Activated B cell treated with CpG ODN at 0.5 μM for 24 hours (primary cell): ENCODE measurements at places on chromosomes 2 and 18. TPM values are rescaled to one million over a fixed set of nuclear protein-coding genes. Genes with fewer than 3 reads are reported as not detected.
A peak's percentile ranks its signal among the peaks of the same experiment; 100 is the strongest.

ONECUT2 gene
- not detected in 2 replicates for total RNA-seq

PRKAG3 gene
- not detected in 2 replicates for total RNA-seq

CD8B gene
- total RNA-seq: 0.15 TPM in 1 of 2 replicates, not detected in the other

VWA3B gene
- not detected in 2 replicates for total RNA-seq

NYAP2 gene
- 0.07 TPM in 1 of 2 replicates, not detected in the other for total RNA-seq

UGT1A3 gene
- not detected in 2 replicates for total RNA-seq

LYG1 gene
- total RNA-seq: 1.5 and 1.9 TPM in 2 replicates

GPR75 gene
- 5.7 and 6.3 TPM in 2 replicates for total RNA-seq

NXPH2 gene
- not detected in 2 replicates for total RNA-seq

MAP3K19 gene
- not detected in 2 replicates for total RNA-seq

ALPI gene
- not detected in 2 replicates for total RNA-seq

PELI1 gene
- 81.4 and 93.1 TPM in 2 replicates for total RNA-seq

HAAO gene
- total RNA-seq: 11.4 TPM in 2 replicates

GEN1 gene
- total RNA-seq: 141 and 163 TPM in 2 replicates

DNA sequence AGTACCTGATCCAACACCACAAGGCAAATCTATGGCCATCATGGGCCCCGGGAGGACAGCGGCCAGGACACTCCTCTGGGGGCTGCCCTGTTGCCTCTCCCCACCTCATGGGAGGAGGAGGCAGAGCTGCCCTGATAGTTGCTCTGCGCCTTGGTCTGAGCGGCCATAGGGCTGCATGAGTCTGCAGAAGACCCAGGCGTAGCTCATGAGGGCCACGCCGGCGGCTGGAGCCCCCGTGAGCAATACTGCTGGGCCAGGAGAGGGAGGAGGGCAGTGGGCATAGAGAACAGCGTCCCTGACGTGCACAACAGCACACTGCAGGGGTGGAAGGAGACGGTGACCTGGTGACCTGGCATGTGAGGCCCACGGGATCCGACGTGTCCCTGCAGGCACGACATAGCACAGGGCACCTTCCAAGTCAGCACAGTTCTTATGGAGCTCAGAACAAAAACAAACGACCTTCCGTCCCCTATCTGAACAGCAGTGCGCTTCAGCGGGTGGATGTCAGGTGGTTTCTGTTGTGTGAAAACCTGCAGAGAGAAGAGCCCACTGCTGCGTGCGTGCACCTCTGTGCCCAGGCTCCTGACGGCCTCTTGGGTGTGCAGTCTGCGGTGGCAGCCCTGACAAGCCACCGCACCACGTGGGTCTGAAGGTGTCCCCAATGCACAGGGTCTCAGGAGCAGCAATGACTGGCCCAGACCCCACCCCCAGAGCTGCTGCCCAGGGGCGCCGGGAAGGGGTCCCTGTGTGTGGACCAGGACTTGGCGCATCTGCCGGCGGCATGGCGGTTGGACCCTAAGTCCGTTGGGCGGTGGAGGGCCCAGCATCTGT, 13.0 kb downstream of the STK25 start:
- H3K4me3 ChIP-seq: no peak overlapping the region
- H3K36me3 ChIP-seq: peaks cover 67% of the 10 kb centered on the region
- no peaks in the 10 kb centered on the region for H3K27me3 ChIP-seq
- H3K4me1 ChIP-seq: no peaks in the 10 kb centered on the region
- peak overlapping the region; percentile 35 for H3K27ac ChIP-seq
- DNase-seq: no peak

DNA sequence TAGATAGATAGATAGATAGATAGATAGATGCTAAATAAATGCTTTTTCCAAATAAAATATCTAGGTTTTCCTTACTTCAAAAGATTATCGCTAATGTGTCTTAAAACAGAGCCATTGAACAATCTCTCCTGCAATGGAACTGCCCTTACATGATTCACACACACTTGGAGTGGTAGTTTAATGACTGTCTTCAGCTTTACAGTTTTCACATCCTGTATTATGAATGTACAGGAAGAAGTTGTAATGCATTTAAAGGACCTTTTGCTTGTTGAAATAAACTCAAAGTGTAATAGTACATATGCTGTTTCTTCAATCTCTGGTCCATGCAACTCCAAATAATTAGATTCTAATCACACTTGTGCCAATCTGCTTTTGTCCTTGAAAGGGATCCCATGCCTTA, 797.6 kb upstream of the CDH2 start:
- H3K4me3 ChIP-seq: no peak overlapping the region
- no peaks in the 10 kb centered on the region for H3K27me3 ChIP-seq
- no peaks in the 10 kb centered on the region for H3K4me1 ChIP-seq
- no peak overlapping the region for H3K27ac ChIP-seq

DNA sequence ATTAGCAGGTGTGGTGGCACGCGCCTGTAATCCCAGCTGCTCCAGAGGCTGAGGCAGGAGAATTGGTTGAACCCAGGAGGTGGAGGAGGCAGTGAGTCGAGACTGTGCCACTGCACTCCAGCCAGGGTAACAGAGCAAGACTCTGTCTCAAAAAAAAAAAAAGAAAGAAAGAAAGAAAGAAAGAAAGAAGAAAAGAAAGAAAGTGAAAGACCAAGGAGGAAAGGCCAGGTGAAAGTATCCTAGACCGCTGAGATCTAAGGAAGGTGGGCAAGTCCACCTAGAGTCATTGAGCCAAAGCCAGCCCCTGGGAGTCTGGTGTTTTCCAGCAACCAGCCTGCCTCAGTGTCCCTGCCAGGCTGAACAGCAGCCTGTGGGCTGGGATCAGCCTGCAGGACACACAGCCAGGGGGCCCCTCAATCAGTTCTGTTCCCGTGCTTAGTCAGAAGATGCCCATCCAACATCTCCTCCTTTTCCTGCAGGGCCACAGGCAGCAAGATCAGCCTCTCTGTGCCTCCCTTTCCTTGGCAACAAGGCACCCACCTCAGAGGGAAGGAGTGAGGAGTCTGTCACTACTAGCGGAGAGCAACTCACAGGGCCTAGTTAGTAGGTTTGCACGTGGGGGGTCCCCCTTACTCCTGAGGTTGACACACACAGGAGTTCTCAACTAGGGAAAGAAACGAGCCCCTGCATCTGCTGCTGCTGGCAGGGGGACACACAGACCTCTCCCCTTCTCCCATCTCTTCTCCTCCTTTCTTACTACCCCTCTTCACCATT, 64.1 kb downstream of the SMAD7 start:
- H3K36me3 ChIP-seq: no peaks in the 10 kb centered on the region
- H3K27ac ChIP-seq: no peak overlapping the region
- DNase-seq: peak; percentile 1

GRCh38 chr2:100940766-100941645, 61.1 kb upstream of the RPL31 start:
- H3K27me3 ChIP-seq: peaks cover 12% of the 10 kb centered on the region
- H3K4me3 ChIP-seq: no peak overlapping the region

- H3K27me3 ChIP-seq: no peaks in the 10 kb centered on the region
- H3K36me3 ChIP-seq: no peaks in the 10 kb centered on the region
- H3K4me1 ChIP-seq: no peaks in the 10 kb centered on the region
- H3K4me3 ChIP-seq: no peak overlapping the region
- no peak for DNase-seq
- H3K27ac ChIP-seq: no peak overlapping the region
Observed at GRCh38 chr2:211741966-211742365, 796.6 kb downstream of the ERBB4 start.

- no peaks in the 10 kb centered on the region for H3K4me1 ChIP-seq
- DNase-seq: no peak
- no peak overlapping the region for H3K4me3 ChIP-seq
- no peak overlapping the region for H3K27ac ChIP-seq
- H3K36me3 ChIP-seq: no peaks in the 10 kb centered on the region
- H3K27me3 ChIP-seq: no peaks in the 10 kb centered on the region
Observed at GRCh38 chr2:40038646-40039045, 259.6 kb upstream of the THUMPD2 start.

DNA sequence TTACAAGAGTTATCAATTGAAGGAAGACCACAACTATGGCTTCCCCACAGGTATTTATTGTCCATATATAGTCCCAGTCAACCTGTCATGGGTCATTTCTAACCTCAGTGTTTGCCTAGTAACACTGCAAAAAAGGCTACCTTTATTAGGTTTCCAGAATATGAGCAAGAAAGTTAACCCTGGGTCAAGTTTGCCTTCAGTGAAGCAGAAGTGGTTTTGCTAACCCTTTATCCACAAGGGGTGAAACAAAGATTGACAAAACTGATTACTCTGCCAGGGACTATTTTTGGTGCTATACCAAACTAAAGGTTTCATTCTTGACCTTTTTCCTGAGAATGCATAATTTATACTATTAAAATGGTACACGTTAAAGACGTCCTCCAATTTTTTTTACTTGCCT, 28.8 kb downstream of the SP100 start:
- DNase-seq: no peak
- no peaks in the 10 kb centered on the region for H3K27me3 ChIP-seq
- peaks cover 95% of the 10 kb centered on the region for H3K4me1 ChIP-seq
- peaks cover 82% of the 10 kb centered on the region for H3K36me3 ChIP-seq

DNA sequence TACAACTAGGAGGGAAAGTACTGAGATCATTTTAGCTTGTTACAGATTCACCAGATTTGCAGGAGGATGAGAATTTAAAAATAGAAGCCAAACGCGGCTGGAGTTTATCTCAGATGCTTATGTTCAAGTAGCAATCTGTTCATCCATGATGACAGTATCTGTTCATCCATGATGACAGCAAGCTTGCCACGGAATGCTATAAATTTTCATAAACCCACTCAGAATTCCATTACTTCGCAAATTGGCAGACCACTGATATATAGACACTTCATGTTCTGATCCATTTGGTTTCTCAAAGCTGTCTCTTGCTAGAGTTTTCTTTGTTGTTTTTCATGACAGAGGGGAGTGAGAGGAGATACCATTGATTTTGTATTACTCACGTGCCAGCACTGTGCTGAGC, 84.2 kb downstream of the GAREM1 start:
- no peaks in the 10 kb centered on the region for H3K4me1 ChIP-seq
- no peak overlapping the region for H3K4me3 ChIP-seq
- no peak overlapping the region for H3K27ac ChIP-seq
- H3K27me3 ChIP-seq: peaks cover 8% of the 10 kb centered on the region
- H3K36me3 ChIP-seq: no peaks in the 10 kb centered on the region

GRCh38 chr2:156763174-156763573, 327.0 kb downstream of the GPD2 start:
- H3K4me1 ChIP-seq: no peaks in the 10 kb centered on the region
- no peak for DNase-seq
- no peaks in the 10 kb centered on the region for H3K27me3 ChIP-seq
- H3K36me3 ChIP-seq: no peaks in the 10 kb centered on the region
- no peak overlapping the region for H3K27ac ChIP-seq

DNA sequence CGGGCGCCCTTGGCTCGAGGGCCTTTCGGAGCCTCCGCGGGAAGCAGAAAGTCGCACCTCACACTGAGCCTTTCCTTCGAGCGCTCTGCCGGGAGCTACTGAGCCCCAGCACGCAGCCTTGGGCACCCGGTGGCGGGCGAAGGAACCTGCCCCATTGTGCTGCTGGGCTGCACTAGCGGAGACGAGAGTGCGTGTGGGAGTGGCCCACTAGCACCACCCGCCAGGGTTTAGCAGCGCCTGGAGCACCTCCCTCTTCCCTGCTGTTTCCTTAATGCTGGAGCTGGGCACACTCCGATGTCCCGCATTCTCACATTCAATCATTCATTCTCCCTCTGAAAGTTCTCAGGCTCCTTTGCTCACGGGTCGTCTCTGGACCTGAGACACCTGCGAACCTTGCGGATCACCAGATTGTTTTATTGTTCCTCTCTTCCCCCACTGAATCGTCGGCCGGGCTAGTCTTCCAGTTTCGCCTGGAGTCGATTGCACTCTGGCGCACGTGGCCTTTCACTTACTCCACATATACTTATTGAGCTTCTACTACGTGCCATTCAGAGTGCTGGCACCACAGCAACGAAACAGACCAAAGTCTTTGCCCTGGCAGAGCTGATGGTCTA, 8.5 kb upstream of the PAX3 start:
- H3K27me3 ChIP-seq: peaks cover 86% of the 10 kb centered on the region
- H3K4me1 ChIP-seq: peaks cover 33% of the 10 kb centered on the region
- no peak overlapping the region for H3K27ac ChIP-seq
- peak overlapping the region; percentile 32 for H3K4me3 ChIP-seq
- H3K36me3 ChIP-seq: no peaks in the 10 kb centered on the region

GRCh38 chr2:111032721-111033429, 87.8 kb upstream of the BCL2L11 start:
- H3K4me1 ChIP-seq: peaks cover 36% of the 10 kb centered on the region
- no peaks in the 10 kb centered on the region for H3K36me3 ChIP-seq
- no peak overlapping the region for H3K4me3 ChIP-seq
- no peak overlapping the region for H3K27ac ChIP-seq
- DNase-seq: no peak

- no peak for DNase-seq
- no peaks in the 10 kb centered on the region for H3K36me3 ChIP-seq
- no peak overlapping the region for H3K27ac ChIP-seq
- no peaks in the 10 kb centered on the region for H3K4me1 ChIP-seq
Observed at GRCh38 chr2:116952254-116952653, 862.2 kb upstream of the DDX18 start.

- no peak for DNase-seq
- no peak overlapping the region for H3K4me3 ChIP-seq
- peaks cover 37% of the 10 kb centered on the region for H3K27me3 ChIP-seq
- H3K27ac ChIP-seq: no peak overlapping the region
Observed at GRCh38 chr18:12401881-12402280, 5.8 kb upstream of the PRELID3A start.

GRCh38 chr2:232870018-232870765, at the start of gene SNORC:
Gene SNORC (plus strand): TSS chr2:232870264. CDS start chr2:232870342, 78 bp downstream.
- H3K4me3 ChIP-seq: no peak within 1 kb of the TSS
- no peak within 1 kb of the TSS for H3K27ac ChIP-seq
- H3K27me3 ChIP-seq: peaks cover 4% of the 10 kb centered on the region
- no peaks in the 10 kb centered on the region for H3K36me3 ChIP-seq
- no peak for DNase-seq

DNA sequence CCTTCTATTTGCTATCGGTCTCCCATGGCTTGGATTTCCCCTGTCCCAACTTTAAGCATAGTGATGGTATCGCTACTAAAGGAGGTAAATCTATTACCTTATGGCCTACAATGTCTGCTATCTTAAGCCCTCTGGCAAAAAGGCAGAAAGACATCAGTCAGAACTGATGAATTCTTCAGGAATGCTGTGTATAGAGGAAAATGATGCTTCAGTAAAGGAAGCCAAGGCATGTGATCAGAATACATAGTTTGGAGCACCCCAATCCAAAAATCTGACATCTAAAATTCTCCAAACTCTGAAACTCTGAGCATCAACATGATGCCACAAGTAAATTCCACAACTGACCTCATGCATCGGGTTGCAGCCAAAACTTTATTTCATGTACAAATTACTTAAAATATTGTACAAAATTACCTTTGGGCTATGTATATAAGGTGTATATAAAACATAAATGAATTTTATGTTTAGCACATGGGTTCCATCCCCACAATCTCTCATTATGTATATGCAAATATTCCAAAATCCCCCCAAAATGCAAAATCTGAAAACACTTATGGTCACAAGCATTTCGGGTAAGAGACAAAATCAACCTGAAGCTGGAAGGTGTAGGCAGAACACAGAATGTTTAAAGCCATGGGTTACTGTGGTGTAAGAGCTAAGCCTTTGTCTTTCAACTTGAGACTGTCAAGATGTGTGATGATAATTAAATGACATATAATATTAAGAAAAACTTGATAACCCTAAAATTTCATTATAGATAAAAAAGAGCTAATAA, 66.2 kb downstream of the CUL3 start:
- DNase-seq: no peak
- H3K4me3 ChIP-seq: peak overlapping the region; percentile 44
- peaks cover 81% of the 10 kb centered on the region for H3K4me1 ChIP-seq
- H3K27me3 ChIP-seq: no peaks in the 10 kb centered on the region
- peak overlapping the region; percentile 82 for H3K27ac ChIP-seq
